ENCODE measurements at places on chromosomes 13 and 19.

DNA sequence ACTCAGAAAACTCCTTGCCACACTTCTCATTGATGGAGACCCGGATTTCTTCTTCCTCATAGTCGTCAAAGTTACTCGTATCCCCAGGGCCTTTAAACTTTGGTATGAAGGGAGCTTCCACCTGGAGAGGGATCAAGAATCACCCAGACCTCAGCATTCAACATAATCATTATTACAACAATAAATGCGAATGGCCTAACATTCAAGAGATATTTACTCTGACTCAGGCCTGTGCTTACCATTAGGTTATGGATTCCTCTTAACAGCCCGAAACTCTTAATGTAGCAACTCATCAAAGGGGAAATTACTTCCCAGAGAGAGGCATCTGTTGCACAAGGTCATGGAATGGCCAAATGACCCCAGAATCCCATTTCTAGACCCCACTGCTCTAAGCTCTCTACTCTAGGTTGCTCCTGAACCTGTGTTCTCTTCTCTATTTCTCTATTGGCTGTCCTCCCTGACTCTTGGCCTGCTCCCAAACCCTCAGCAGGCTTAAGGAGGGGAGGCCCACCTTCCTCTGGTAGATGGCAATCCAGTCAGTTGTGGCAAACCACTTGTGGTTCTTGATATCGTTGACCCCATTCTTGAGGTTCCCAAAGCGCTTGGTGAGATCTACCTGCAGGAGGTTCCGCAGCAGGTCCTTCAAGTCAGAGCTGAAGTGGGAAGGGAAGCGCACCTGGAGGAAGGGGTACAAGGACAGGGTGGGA lies 2.7 kb upstream of the SAMD1 start:
- no peak for DNase-seq

DNA sequence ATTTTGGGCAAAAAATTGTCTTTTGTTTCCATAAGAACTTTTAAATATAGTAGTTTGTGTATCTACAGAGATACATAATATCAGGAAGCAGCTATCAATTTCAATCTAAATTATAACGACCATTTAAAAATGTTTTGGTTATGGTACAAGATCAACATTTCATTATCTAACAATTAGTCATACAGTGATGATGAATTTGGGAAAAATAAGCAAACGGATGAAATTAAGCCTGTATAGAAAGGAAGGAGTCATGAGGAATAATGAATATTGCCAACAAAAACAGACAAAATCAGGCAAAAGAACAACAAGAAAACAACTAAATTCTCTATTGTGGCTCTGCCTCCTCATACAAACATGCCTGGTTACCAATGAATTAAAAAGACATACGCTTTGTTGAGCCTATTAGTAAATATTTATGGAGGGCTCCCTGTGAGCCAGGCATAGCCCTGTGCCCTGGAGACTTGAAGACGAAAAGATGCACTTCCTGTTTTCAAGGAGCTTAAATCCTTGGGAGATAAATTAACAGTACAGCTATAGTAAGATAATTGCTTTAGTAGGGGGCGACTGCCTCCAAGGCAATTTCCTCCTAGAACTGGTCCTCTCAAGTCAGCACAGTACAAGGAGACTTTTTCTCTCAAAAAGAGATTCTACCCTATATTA lies 73.0 kb downstream of the NALCN start:
- DNase-seq = no peak

DNA sequence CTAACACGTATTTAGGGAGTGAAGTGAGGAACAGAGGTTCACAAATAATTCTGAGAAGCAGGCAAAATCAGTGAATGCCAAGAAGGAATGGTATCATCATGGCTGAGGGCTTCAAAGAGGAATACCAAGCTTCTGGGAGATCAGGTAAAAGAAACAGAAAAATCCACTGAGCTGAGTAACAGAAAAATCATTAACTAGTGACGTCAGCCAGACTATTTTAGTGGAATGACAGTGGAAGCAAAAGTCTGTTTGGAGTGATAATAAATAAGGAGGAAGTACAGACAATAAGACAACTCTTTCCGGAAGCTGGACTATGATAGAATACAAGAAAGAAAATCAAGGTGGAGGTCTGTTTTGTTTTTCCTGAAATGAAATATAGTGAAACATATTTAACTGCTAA lies 83.5 kb downstream of the SACS start:
- DNase-seq = no peak

GRCh38 chr13:30148786-30149185 lies 158.6 kb downstream of the KATNAL1 start:
- no peak for DNase-seq

GRCh38 chr13:46559272-46559805 lies 6.4 kb downstream of the LRCH1 start:
- no peak for DNase-seq

GRCh38 chr19:6677883-6678689 lies 8.1 kb upstream of the TNFSF14 start:
- DNase-seq = no peak

- DNase-seq = no peak
Observed at GRCh38 chr13:43113603-43114002, 90.2 kb downstream of the DNAJC15 start.

DNA sequence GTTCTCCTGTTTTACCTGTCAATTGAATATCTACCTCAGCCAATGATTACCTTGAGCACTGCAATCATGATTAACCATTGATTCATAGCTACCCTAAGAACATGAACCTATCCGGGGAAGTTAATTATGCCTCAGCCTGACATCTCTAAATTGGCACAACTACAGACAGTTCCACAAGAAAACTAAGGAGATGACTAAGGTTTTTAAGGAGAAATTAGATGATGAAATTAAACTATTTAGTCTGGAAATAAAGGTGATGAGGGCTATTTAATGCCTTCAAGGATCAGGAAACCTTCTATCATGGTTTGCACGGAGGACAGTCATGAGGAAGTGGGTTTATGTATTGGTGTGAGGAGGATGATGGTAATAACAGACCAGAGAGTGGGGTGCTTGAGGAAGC lies 203.4 kb downstream of the COL4A1 start:
- no peak for DNase-seq

- no peak for DNase-seq
Observed at GRCh38 chr13:45333977-45334922, 6.7 kb downstream of the TPT1 start.

GRCh38 chr19:34960940-34961679 lies 2.9 kb downstream of the ZNF792 start:
- DNase-seq = no peak

- DNase-seq = no peak
Observed at GRCh38 chr13:102933122-102933521, 87.3 kb downstream of the ERCC5 start.

DNA sequence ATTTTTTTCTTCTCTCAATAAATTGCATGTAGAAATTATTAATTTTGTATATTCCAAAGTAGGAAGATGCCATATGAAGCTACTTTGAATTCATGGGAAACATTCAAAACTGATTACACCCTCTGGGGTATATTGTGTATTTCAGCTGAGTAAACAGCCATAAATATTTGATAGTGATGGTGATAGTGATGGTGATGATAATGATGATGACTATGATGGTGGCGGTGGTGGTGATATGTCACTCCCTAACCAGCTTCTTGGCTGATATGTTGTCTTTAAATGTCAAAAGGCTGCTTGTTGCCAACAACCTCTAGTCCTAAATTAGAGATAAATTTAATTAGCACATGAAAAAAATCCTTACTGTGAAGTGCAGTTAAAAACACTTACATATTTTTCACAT lies 102.0 kb downstream of the LRCH1 start:
- no peak for DNase-seq

- DNase-seq = no peak
Observed at GRCh38 chr19:15556634-15557181, 48.4 kb downstream of the CYP4F22 start.

DNA sequence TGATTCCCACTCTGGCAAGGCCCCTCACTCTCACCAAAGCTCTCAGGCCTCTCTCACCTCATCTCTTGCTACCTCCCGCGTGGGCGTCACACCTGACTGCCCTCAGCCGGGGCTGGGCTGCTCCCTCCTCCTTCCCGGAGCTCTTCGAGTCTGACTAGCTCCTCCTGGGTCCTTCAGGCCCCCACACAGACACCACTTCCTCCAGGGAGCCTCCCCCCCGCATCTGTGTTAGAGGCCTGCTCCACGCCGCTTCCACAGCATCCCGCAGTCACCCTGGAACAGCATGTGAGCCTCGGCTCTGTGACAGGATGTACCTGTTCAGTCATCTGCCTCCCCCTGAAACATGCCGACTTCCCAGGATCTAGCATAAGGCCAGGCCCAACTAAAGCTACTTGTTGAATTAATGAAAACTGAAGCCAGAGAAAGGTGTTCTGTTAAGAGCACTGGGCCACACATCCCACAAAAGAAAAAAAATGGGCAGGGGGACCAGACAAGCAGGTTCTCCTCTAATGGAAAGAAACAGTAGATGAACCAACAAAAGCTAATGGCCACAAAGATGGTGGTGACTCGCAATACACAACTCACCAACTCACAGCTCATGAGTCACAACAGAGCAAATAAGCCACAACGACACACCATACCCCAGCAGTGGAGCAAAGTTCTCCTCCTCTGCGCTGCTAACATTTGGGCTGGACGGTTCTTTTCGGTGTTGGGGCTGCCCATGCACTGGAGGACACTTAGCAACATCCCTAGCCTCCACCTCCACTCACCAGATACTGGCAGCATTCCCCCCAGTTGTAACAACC lies 3.0 kb downstream of the PPP6R1 start:
- DNase-seq = no peak

DNA sequence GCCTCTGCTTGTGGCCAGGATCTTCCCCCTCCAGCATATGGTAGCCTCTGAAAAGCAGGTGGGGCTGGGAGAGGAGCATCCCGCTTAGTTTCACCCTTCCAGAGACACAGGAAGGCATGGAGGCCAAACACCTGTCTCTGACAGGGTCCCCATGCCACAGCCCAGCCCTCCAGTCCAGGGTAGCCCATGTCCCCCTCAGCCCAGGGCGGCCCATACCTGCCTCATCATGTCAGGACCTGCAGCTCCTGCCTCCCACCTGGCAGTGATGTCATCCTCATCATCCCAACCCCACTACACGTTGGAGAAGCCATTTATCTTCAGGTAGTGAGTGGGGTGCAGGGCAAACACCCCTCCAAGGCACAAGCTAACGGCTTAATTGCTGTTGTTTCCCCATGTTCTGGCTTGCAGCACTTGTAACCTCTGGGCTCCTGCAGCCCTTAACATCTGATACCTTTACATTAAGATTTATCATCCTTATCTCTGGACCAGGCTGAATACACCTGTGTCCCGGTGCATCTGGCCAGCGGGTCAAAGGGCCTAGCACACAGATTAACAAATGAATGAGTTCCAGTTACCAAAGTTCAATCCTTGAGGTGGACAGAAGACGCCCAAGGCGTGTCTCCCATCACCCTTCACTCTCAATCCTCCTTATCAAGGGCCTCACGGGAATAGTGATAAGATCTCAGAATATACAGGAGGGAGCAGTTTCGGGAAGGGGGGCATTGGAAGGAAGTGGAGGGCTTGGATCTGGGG lies 22.2 kb downstream of the ZNF175 start:
- DNase-seq = no peak

All from muscle of arm (tissue), 14 donors.